ENCODE measurements at places on chromosomes 13 and 19.

DNA sequence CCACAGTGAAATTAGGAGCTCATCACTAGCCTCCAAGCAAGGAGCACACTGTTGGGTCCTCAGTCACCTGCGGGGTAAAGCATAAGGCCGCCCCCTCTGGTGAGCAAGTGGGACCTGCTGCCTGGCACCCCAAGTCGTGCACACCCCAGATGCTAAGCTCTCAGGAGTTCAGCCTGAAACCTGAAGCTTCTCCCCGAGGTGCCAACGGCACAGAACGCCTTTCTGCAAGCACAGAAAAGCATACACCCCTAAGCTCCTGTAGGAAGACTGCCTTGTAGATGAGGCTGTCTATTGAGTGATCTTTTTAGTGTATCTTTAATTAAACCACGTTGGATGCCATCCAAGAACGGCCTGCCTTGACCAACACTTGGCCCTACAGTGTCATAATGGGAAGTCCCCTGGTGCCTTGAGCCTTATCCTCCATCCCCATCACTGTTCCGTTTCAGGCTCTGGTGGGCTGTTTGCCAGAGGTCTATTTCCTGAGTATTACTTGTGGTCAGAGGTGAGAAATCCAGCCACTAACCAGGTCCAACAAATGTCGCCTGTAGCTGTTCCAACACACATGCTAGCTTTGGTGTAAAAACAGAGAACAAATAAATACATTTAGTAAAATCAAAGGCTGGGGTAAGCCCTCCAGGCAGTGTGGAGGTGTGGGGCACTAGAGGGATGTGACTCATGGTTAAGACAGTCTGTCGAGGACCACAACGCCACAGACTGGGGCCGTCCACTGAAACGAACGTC lies 44.8 kb downstream of the C13orf42 start:
- peak; percentile 44 for ATAC-seq

DNA sequence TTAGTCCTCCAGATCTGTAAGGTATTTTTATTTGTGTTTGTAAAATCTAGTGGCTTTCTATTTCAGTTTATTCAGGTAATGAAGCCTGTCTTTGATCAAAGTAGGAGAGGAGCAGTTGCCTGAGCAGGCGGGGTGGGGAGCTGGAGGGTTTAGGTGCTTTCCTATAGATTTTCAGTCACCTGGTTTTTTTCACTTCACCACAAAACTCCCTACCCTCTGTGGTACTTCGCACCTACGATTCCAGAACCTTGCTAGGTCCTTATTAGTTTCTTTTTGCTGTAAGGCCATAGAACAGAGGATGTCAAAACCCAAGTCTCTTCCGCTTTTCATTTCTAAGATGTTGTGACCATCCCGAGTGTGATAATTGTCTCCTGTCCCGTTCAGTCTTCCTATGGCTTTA lies 26.6 kb downstream of the SLAIN1 start:
- ATAC-seq = no peak

- ATAC-seq = peak; percentile 53
These were observed 24.3 kb downstream of the ERCC5 start for GRCh38 chr13:102869948-102870676.

DNA sequence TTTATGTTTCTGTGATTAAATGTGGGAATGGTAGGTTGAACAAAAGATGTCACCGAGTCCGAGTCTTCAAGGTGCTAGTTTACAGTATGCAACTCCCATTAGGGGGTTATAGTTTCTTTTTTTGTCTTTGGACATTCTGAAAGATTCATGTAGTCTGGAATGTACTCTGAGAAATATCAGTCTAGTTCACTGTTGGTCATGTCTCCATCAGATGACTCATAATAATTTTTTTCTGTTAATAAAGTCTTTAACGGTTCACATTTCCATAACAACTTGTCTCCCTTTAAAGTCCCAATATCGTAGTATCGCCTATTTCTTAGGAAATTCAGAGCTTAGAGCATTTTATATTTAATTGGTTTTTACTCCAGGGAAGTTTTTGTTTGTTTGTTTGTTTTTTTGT lies 13.5 kb upstream of the ESD start:
- no peak for ATAC-seq

DNA sequence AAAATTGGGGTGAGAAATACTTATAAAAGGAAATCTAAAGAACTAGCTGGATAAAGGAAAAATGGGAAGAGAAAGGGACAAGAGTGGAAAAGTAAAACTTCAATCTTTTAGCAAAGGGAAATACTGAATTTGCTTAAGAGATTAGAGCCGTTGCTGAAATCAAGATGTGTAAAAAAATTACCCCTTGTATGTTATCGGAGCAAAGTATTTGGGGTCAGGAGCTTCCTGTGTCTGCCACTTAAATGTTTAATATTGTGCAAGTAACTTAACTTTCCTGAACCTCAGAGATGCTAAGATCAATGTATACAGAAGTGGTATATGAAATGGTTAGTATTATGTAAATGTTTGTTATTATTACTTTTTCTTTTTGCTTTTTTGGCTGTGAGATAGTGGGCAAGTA lies 51.6 kb downstream of the NDFIP2 start:
- ATAC-seq = no peak

DNA sequence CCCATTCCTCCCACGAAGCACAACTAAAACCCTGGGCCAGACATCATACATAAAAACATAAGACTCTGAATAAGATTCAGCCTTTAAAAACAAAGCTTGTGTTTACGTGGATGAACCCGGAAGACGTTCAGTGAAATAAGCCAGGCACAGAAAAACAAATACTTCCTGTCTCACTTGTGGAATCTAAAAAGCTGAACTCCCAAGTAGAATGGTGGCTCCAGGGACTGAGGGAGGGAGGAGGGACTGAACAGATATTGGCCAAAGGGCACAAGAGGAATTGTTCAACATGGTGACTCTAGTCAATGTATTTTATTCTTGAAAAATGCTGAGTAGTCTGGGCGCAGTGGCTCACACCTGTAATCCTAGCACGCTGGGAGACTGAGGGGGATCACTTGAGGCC lies 35.7 kb upstream of the TPM4 start:
- no peak for ATAC-seq

DNA sequence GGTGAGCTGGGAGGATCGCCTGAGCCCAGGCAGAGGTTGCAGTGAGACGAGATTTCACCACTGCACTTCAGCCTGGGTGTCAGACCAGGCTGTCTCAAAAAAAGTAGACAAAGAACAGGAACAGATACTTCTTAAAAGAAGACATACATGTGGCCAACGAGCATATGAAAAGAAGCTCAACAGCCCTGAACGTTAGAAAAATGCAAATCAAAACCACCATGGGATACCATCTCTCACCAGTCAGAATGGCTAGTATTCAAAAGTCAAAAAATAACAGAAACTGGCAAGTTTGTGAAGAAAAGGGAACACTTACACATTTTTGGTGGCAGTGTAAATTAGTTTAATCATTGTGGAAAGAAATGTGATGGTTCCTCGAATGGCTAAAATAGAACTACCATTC lies 3.0 kb upstream of the LGALS14 start:
- ATAC-seq = no peak

DNA sequence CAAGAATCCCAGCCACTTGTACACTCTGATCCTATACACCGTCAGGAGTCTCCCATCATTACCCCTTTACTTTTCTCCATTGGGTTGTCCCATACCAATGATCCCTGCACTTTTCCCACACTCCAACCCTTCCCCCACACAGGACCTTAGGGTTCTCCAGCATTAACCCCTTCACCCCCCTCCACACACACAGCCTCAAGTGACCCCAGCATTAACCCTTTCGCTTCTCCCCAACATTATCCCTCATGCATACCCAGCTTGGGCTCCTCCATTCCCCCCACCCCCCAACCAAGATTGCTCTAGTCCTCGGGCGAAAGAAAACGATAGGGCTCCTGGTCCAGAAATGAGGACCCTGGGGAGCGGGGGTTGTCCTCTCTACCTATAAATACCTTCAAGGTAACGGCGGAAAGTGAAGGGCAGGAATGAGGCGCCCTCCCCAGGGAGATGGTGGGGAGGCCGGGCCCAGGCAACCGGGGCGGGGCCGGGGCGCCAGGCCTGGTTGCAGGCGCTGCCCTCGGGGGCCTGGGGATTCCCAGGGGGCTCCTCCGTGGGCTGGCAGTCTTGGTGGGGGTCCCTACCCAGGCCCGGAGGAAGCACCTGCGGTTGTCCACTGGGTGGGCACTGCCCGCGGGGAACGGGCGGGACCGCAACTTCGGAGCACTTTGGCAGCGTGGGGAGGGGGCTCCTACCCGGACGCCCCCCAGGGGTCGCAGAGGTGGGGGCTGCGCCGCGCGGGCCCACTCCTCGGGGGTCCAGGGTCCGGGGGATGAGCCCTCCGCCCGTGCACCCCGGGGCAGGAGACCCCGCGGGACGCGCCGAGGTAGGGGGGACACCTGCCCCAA lies 757 bp downstream of the WIZ start:
- no peak for ATAC-seq

- ATAC-seq = no peak
These were observed 153.1 kb downstream of the PCDH17 start for GRCh38 chr13:57784633-57785032.

DNA sequence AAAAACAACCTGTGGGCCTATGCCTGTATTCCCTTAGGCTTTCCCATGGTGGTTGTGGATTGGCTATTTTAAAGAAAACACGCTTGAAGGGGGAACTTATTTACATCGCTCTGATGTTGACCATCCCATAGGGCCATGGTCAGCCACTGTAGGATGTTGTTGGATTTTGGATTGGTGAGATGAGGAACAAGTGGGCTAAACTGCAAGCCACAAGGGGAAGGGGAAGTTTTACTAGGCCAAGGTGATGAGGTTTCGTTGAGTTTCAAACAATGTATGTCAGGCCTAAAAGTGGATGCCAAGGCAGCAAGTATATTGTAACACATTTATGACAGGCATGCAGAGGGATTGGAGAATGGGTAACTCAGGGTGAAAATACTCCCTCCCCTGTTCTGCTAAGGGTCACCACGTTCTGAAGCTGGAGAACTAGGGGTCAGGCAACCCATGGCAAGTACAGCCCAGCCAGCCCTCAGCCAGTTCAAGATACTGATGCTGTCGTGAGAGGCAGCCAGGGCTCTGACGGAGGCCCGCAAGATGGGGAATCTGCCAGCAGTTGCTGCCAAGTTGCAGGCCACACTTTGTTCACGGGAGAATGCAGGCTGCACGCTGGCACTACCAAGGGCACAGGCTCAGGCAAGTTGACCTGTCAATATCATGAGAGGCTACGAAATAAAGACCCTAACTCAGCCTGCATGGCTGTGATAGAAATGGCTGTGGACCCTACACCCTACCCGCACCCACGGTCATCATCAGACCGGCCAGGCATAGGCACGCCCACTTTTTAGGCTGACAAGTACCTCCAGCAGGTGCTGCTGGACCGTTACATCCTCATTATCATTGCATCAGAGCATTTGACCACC lies 11.1 kb downstream of the IRGC start:
- no peak for ATAC-seq

- ATAC-seq = no peak
These were observed 951.3 kb upstream of the PRR20A start for GRCh38 chr13:56189439-56189838.

- no peak for ATAC-seq
These were observed 126.5 kb downstream of the PIBF1 start for GRCh38 chr13:72908416-72908815.

DNA sequence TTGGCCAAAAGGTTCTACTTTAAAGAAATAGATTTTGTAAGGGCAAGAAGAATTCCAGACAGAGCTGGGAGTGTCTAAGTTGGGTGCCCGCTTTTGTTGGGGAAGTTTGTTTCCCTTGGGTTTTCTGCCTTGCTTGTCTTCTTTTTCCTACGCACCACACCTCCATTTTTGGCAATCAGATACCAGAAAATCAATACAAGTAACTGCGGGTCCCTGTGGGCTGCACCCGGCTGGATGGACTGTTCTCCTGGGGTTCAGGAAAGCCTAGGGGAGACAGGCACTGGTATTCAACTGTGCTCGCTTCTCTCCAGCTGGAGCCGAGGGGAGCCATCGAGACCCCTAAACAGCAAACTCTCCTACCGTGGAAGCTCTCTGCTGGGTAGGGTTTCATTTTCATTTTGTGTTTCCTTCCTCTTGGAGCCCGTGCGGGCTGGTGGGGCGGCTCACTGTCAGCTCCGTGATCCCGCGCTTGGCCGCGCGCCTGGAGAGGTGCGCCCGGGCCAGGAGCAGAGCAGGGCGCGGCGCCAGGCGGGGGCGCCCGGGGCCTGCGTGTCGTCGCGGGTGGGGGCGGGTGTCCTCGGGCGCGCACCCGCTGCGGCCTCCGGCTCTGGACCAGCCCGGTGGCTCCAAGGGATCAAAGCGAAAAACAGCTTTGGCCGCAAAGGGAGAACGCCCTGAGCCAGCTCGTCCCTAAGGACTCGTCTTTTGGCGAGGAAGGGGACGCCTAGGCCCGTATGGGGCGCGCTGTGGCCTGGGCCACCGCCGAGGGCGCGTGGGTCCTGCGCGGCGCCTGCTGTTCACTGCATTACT lies 347.2 kb downstream of the ZNF536 start:
- ATAC-seq = no peak

DNA sequence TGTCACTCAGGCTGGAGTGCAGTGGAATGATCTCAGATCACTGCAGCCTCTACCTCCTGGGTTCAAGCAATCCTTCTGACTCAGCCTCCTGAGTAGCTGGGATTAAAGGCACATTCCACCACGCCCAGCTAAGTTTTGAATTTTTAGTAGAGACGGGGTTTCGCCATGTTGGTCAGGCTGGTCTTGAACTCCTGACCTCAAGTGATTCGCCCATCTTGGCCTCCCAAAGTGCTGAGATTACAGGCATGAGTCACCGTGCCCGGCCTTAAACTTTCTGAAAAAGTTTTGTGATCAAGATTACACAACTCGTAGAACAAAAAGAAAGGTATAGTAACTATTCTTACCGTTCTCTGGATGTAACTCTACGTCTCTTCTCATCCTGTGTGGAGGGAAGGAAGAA lies 21.2 kb downstream of the DNMT1 start:
- ATAC-seq = no peak

DNA sequence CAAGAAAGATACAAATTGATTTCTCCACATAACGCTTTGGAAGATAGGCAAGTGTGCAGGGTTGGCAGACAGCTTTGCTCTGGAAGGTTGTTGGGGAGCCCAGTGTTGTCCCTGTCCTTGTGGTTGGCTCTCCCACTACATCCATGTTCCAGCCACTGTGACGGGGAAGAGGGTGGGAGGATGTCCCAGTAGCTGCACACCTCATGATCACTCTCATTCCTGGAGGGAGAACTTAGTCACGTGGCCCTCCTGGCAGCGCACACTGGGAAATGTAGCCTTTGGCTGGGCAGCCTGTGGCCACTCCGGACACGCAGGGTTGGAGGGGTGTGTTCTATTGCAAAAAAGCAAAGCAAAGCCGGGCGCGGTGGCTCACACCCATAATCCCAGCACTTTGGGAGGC lies 9.9 kb downstream of the POLD1 start:
- ATAC-seq = no peak

GRCh38 chr13:97715763-97716162 lies 237.7 kb upstream of the IPO5 start:
- no peak for ATAC-seq

DNA sequence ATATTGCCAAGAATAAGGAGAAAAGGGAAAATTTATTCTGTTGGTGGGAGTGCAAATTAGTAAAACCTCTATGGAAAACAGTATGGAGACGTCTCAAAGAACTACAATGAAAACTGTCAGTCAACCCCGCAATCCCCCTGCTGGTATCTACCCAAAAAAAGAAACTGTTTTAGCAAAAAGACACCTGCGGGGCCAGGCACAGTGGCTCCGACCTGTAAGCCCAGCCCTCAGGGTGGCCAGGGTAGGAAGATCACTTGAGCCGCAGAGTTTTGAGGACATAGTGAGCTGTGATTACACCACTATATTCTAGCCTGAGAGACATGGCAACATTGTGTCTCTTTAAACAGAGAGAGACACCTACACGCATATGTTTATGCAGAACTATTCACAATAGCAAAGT lies 37.5 kb upstream of the SLITRK1 start:
- ATAC-seq = no peak

GRCh38 chr13:113586661-113587479 lies 2.3 kb downstream of the TFDP1 start:
- ATAC-seq = no peak

GRCh38 chr19:37813340-37813739 lies 34.0 kb upstream of the ZNF573 start:
- no peak for ATAC-seq

All from SK-N-SH treated with all-trans-retinoic acid at 6 μM for 48 hours (cell line).